ENCODE measurements at places on chromosomes 11 and 22.
A peak's percentile ranks its signal among the peaks of the same experiment; 100 is the strongest.

DNA sequence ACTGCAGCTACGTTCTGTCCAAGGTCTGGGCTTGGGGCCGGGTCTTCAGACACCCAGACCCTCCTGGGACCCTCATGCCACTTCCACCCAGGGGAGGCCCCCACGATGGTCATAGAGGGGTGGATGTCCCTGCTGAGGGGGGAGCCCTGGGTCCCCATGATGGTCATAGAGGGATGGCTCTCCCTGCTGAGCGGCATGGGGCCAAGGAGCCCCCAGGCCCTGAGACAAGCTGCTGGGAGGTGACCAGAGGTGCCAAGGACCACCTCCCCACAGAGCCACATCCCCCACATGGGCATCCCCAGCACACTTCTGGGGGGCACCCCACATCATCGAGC is 7.2 kb downstream of the MUC5B start:
- no peak for DNase-seq

DNA sequence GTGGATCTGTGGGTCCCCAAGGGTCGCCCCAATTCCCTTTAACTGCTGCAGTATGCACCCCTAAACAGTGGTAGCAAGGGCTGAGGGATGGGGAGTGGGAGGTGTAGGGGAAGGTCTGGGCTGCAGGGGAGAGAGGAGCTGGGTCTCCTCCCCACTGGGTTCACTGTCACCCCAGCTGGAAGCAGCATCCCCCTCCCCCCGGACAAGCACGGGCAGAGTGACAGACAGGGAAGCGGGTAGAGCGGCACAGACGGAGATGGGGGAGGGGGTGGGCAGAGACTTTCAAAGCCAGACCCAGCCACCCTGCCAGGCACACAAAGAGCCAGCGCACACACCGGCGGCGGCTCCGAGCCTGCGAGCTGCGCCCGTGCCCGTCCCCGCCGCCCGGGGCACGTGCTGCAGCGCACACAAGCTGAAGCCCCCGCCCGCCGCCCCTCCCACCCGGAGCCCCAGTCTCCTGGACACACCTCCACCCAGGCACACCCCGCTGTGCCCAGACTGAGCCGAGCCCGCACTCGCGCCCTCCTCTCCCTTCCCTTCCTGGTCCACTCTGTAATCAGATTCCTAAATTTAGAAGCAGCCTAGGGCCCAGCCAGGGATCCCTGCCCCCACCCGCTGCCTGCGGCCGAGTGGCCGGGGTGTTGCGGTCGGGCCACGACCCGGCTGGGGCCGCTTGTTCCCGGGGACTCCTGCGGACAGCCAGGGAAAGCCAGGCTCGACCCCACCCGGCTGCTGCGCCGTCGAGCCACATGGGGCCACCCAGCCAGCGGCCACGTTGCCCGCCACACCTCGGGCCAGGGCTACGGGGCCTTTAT is 935 bp upstream of the RCOR2 start:
- peak; percentile 24 for DNase-seq

DNA sequence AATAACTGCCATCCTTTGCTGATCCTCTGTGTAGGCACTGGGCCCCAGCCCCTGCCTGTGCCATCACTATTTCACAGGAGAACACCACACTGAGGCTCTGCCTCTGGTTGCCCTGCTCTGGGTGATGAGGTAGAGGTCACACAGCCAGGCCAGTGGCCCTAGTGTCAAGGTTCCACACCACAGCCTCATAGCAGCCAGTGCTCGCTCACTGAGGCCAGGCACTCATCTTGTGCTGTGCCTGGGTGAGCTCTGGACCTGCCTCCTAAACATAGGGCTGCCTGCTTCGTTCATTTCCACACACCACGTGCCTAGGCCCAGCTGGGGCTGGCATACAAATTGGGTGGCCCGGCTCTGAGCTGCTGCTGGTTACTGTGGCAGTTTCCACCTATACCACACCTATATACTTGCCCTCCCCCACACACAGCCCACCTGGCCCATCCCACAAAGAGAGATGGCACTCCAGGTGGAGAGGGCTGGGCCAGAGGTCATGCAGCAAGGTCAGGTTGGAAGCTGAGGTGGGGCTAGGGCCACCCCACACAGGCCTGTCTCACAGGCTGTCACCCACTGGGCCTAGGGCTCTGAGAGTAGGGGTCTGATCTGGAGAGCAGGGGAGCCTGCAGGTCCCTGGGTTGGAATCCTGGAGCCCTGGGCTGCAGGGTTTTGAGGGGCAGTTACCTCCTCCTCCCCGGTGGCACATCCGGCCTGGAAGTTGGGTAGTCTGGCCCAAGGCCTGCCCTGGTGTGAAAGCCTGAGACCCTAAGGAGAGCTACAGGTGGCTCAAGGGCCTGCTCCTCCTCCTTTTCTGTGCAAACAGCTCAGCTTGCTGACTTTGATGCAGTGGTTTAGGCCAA is 11.2 kb downstream of the KCNQ1OT1 start:
- no peak for DNase-seq

GRCh38 chr11:69156235-69156639 is 502 bp downstream of the SMIM38 start:
- DNase-seq, result no peak

DNA sequence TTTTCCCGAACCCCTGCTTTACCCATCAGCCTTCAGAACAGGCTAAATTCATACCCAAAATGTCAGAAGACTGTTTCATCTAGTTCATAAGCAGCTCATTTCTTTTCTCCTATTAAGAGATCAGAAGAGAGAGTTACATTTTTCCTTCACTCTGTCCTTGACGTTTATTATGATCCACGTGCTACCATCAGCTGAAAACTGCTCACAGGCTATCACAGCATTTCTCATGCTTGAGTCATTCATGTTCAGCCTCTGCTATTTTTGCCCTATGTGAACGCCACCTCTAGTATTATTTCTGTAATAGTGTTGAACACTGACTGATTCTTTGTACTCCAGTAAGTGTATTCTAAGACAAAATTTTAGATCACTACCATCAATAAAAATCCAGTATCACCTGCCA is 51.9 kb downstream of the SLC1A2 start:
- no peak for DNase-seq

- peak; percentile 16 for DNase-seq
Measured at GRCh38 chr11:45872651-45873356, 12.6 kb upstream of the MAPK8IP1 start.

GRCh38 chr11:43933608-43934551 is 8.6 kb upstream of the C11orf96 start:
- DNase-seq, result no peak

DNA sequence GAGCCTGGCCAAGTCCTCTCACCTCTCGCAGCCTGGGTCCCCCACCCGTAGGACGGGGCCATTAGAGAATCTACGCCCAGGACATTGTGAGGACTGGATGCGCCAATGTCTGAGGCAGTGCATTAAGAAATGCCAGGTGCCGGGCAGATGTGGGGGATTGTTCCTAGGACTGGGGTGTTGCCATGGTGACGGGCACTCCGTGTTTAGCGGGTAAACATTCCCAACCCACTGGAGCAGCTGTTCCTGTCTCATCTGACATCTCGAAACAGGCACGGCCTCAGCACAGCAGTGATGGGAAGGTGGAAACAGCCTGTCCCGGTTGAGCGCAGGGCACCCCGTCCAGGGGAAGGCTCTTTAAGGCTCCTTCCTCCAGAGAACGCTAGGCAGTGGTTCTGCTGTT is 99.6 kb upstream of the RTL6 start:
- DNase-seq, result no peak

DNA sequence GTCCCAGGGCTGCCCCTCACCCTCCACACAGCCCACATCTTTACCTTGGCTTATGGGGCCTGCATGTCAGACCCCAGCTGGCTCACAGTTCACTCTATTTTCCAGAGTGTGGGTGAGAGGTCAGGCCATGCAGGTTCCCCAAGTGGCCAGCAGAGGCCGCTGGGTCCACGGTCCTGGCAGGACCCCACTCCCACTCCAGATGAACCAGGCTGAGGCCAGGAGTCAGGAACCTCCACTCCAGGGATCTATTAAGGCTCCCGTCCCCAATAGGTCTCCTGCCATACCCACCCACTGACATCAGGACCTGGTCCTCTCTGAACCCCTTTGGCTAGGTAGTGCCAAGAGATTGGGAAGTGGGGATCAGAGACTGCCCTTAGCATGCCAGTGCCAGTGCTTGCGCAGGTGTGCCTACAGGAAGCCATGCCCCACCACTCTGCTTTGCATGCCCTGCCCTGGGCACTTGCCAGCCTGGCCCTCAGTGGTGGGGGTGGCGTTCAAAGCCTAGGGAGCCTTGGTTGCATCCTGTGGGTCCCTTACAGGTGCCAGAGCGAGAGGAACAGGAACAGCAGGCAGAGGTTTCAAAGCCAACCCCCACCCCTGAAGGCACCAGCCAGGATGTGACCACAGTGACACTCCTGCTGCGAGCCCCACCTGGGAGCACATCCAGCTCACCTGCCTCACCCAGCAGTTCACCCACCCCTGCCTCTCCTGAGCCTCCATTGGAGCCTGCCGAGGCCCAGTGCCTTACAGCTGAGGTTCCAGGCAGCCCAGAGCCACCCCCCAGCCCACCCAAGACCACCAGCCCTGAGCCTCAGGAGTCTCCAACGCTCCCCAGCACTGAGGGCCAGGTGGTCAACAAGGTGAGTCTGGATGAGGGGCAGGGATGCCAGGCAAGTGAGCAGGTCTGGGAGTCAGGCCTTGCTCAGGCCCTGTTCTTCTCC is 8.3 kb downstream of the SMTN start:
- peak; percentile 25 for DNase-seq

DNA sequence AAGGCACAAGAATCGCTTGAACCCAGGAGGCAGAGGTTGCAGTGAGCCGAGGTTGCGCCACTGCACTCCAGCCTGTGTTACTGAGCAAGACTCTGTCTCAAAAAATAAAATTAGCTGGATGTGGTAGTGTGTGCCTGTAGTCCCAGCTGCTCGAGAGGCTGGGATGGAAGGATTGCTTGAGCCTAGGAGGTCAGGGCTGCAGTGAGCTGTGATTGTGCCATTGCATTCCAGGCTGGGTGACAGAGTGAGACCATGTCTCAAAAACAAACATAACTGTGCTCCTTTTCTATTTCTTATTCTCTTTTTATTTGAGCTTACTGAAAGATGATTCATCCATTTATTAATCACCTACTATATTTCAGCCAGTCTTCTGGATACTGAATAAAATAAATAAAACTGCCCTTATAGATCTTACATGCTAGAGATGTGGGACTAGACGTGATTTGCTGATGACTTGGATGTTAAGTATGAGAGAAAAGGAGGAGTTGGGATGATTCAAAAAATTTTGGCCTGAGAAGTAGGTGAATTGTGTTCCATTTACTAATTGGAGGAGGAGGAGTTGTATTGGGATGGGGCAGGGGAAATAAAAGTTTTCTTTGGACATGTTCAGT is 18.0 kb downstream of the PAAF1 start:
- no peak for DNase-seq

- no peak for DNase-seq
Measured at GRCh38 chr11:88275636-88276035, 61.9 kb downstream of the CTSC start.

DNA sequence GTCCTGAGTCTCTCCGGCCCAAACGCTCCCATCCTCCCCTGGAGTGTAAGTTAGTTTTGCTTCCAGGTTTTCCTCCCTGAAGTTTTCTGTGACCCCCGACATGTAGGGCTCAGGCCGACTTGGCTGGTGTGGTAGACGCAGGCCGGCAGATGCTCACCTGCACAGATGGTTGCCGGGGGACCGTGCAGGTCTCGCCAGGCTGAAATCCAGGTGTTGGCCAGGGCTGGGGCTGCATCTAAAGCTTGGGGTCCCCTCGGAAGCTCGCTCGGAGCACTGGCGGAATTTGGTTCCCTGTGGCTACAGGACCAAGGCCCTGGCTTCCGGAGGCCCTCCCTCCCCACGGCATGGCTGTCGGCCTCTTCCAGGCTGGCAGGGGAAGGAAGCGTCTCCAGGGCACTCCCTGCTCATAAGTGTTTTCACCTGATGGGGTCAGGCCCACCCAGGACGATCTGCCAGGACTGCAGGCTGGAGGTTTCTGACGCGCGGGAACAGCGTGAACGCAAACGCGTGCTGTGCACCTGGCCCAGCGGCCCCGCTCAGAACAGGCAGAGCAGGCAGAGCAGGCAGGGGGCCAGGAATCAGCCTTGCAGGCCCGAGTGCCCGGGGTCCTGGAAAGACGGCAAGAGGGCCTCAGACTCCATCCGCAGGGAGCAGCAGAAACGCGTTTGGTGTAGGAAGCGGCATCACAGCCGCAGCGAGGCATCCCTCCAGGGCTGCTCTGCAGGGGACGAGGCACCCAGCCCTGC is 258.2 kb downstream of the BRD1 start:
- no peak for DNase-seq

DNA sequence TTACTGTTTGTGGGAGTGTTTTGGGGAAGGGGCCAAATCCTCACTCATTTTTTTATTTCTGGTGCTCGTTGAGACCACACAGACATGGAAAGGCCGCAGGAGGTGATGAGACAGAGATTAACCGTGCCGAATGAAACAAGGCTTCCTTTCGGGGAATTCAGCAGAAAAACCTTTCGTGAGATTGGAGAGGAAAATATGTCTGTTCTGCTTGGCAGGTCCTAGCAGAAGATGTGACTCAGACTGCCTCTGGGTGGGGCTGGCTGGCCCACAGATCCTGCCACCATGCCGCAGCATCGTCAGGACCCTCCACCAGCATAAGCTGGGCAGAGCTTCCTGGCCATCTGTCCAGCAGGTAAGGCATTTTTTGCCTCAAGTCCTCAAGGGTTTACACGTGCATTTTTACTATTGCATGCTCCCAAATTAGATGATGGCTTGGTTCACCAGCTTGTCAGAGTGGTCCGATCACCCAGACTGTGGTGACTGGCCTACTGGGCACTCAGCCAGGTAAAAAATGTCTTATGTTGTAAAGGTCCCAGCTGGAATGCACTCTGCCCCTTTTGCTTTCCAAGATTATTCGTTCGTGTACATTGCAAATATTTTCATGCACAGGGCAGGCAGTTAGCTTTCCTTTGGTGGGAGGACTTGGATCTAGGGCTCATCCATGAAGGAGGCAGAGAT is 1.5 kb downstream of the DDB2 start:
- DNase-seq, result peak; percentile 15

- no peak for DNase-seq
Measured at GRCh38 chr11:101323997-101324396, 194.4 kb upstream of the PGR start.

DNA sequence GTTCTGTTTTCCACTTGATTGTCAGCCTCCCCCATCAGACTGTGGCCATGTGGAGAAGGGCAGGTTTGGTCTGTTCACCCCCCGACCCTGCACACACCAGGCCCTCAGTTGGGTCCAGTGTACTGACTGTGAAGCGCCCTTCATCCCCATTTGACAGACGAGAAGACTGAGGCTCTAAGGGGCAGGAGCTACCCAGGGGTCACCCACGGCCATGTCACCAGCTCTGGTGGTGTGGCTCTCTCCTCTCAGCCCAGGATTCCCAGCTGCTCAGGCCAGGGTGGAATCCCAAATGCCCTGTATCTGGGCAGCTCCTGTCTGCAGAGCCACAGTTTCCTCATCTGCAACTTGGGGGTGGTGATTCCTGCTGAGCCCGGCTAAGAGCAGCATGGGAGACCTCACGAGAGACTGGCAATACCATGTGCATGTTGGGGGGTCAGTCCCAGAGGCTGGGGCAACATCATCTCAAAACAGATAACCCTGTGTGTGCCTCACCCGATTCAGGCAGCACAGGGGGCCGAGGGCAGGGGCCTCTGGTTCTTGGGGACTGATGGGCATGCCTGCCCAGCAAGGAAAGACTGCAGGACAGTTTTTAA is 46.6 kb downstream of the MN1 start:
- no peak for DNase-seq

GRCh38 chr11:126765196-126765595 is 235.4 kb downstream of the KIRREL3 start:
- no peak for DNase-seq

Data from T-helper 9 cell (primary cell).